ENCODE measurements at places on chromosomes 7 and 10. TPM values are rescaled to one million over a fixed set of nuclear protein-coding genes. Genes with fewer than 3 reads are reported as not detected.

DNA sequence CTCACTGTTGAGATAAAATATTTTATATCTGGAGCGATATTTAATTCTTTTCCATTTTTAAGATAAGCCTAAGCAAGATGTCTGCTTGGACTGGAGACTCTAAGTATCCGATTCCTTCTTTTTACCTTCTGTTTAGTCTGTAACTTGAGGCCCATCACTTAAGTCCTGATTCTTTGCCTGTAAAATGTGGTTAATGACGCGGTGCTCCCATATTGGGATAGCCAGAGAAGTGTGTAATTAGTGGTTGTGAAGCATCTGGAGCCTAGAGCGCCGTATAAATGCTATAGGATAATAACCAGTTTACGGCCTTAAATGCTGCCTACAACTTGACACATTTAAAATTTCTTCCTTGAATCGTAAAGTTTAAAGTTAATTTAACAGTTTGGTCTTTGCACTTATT lies 132.9 kb downstream of the CHN2 start:
- no peak overlapping the region for H3K4me3 ChIP-seq
- no peak for DNase-seq
- H3K27ac ChIP-seq: no peak overlapping the region
- H3K4me1 ChIP-seq: peaks cover 3% of the 10 kb centered on the region

GRCh38 chr7:49060743-49061142 lies 136.4 kb downstream of the CDC14C start:
- H3K27me3 ChIP-seq: no peaks in the 10 kb centered on the region
- H3K4me1 ChIP-seq: no peaks in the 10 kb centered on the region
- DNase-seq: no peak
- no peak overlapping the region for H3K27ac ChIP-seq
- H3K4me3 ChIP-seq: no peak overlapping the region
- no peaks in the 10 kb centered on the region for H3K36me3 ChIP-seq

DNA sequence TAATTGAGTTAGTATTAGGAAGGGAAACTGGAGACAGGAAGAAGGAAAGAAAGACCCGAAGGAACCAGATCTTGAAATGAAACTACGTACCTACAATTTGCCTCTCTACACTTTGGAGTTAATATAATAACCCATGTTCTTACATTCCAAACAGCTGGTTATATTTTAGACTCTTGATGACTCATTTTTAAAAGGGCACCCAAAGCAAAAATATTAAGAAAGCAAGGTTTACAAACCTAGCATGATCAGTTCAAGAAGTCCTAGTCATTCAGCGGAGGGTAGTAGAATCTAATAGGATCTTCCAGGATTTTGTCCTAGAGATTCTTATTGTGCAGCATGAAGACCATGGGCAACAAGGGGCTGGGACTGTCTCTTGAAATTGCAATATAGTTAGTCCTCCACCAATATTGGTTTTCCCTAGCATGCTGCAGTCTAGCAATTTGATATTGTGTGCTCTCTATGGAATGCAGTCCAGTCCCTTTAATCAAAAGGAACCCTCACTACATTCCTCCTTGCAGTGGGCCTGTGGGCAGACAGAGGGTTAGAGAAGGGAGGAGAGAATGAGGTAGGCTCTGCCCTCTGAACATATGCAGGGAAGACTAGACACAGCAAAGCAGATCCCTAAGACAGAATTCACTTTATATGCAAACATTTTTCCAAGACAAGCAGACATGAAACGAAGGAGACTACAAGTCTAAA lies 230.3 kb downstream of the INHBA start:
- no peaks in the 10 kb centered on the region for H3K36me3 ChIP-seq
- no peaks in the 10 kb centered on the region for H3K4me1 ChIP-seq
- no peak overlapping the region for H3K27ac ChIP-seq
- DNase-seq: no peak
- no peak overlapping the region for H3K4me3 ChIP-seq

GRCh38 chr7:8362723-8363369 lies 70.6 kb upstream of the NXPH1 start:
- H3K27ac ChIP-seq: no peak overlapping the region
- H3K4me3 ChIP-seq: no peak overlapping the region
- H3K4me1 ChIP-seq: peaks cover 4% of the 10 kb centered on the region
- peaks cover 17% of the 10 kb centered on the region for H3K27me3 ChIP-seq

Gene SPDYE11
- total RNA-seq: not detected

Gene ZNF853
- 0.23 TPM for total RNA-seq

Data from activated CD4-positive, alpha-beta memory T cell treated with anti-CD3 and anti-CD28 coated beads, Interleukin-2, amount 10 ng/mL, durations not matched to agents 7 days and 5 days (primary cell).